ENCODE measurements at places on chromosomes 7 and 10.

DNA sequence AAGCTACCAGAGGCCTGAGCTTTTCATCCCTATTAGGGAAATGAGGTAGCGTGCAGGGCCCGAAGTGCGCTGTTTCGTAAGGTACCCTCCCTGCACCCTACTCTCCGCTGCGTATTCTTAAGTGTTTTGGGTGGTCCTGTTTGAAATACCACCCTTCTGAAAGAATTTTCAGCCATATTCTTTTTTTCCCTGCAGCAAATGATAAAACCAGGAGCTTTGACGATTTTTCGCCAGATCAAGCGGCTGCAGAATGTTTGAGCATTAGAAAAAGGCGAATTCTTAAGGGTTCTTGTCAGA is 1.2 kb downstream of the RSBN1L start:
- H3K27ac ChIP-seq: peak overlapping the region; percentile 97
- no peaks in the 10 kb centered on the region for H3K27me3 ChIP-seq
- peaks cover 34% of the 10 kb centered on the region for H3K36me3 ChIP-seq
- peak overlapping the region; percentile 97 for H3K4me3 ChIP-seq
- no peak for DNase-seq
- peaks cover 43% of the 10 kb centered on the region for H3K4me1 ChIP-seq

DNA sequence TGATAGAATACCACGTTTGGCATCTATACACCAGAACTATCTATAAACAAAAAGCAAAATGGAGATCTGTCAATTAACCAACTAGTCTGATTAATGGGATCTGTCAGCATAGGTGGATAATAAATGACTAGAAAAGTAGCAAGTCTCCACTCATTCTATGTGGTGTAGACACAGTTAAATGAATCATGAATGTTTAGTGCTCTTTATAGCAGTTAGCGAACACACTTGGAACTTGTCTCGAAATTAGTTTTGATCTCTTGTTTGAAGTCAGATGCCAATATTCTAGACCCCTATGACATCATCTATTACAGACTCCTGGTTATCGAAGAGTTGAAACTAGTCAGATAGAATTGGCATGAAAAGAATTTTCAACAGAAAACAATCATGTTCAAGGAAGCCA is 259.7 kb downstream of the AHR start:
- no peak overlapping the region for H3K4me3 ChIP-seq
- peaks cover 13% of the 10 kb centered on the region for H3K27me3 ChIP-seq
- no peaks in the 10 kb centered on the region for H3K4me1 ChIP-seq
- H3K27ac ChIP-seq: no peak overlapping the region

- H3K27me3 ChIP-seq: peaks cover 41% of the 10 kb centered on the region
- H3K36me3 ChIP-seq: peaks cover 16% of the 10 kb centered on the region
- no peak overlapping the region for H3K27ac ChIP-seq
- peak overlapping the region; percentile 34 for H3K4me3 ChIP-seq
- peak; percentile 56 for DNase-seq
These were observed 779 bp downstream of the C1QL3 start for GRCh38 chr10:16520900-16521299.

DNA sequence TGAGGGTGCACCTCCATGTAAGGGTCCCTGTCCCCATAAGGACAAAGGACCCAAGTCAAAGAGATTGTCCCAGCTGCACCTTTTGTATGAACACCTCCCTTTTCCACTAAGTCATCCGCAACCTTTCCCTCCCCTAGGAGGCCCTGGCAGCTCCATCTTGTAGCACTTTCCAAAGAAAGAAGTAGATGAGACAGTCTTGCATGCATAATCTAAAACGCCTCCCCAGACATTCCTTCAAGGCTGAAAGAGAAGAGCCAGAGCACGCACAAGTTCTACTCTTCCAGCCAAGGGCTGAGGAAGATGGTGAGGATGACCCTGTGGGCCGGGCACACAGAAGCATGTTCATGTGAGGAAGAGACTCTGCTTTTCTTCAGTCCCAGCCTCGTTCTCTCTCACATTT is 194.4 kb downstream of the TNS3 start:
- peaks cover 9% of the 10 kb centered on the region for H3K27me3 ChIP-seq
- no peaks in the 10 kb centered on the region for H3K36me3 ChIP-seq
- DNase-seq: no peak
- H3K4me3 ChIP-seq: no peak overlapping the region

Measured in activated naive CD8-positive, alpha-beta T cell treated with anti-CD3 and anti-CD28 coated beads for 36 hours (primary cell).